ENCODE measurements at places on chromosomes 1 and 21.

DNA sequence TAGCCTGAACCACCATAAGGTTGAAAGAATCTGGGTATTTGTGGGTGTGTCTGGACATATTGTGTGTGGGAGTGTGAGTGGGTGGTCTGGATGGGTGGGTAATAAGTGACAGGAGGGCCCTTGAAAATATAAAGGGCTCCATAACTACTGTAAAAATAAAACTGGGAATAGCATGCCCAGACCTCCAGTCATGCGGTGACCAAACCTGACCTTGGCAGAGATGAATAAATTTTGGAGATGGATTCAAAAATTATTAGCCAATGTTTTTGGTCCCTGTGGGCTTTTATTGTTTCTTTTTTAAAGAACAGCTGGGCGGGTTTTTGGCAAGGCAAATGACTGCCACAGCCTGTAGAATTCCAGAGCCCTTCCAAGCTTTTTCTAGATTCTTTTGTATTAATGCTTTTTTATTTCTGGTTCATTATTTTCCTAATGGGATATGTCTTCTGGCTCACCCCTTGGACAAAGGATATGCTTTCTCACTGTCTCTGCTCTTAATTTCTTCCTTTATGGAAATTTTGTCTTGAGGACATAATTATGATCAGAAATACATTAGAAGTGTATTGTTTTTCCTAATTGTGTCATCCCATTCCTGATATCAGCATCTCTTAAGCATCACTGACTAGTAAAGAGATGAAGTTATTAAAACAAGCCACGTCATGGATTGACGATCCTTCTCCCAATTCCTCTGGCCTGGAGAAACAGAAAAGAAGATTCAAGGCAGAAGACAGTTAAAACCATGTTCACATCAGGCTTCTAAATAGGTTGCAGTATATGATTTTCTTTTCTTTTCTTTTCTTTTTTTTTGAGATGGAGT, 69.5 kb downstream of the NTMT2 start:
- no peak for DNase-seq

DNA sequence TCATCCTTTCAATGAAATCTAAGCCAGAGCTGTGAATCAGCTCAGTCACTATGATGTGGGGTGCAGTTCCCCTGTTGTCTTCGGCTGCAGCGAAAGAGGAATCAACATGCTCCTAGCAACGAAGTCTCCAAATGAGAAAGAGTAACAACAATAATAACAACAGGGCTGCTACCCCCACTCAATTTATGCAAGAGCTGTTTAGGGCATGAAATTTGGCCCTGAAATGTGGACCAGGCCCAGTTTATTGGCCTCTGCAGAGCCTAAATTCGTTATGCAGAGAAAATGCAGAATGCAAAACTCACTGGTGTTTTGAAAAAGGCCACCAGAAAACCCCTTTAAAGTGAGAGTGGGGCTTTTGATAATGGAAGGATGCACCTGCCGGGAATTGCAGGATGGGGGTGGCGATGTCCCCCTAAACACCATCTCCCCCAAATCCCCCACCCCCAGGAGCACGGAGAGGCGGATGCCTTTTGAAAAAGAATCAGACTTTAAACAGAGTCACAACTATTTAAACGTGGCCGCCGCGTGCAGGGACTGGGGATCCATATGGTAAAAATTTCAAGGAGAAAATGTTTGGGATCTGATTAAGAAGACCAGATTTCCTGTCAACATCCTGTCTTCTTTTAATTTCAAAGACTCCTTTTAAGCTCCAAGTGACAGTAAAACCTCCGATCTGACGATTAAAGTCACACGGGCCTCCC, 1.9 kb downstream of the RUNX3 start:
- DNase-seq = peak; percentile 68

- DNase-seq = no peak
Observed at GRCh38 chr1:79074975-79075374, 68.4 kb upstream of the ADGRL4 start.

DNA sequence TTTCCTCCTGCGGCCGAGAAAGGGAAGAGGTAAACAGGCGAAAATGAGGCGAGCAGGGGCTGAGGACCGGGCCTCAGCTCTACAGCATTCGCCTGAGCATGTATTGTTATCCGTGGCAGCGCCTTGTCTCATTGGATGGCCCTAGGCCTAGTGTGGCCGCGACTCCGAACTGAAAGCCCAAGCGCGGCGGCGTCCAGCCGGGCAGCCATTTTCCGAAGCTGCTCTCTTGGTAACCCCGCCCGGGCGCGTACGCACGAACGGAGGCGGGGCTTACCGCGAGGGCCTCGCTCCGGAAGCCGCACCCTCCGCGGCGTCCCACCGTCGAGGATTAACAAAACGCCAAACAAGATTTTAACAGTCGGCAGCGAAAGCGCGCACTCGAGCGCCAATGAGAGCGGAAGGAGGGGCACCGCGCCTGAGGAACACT, 797 bp upstream of the USP1 start:
- DNase-seq = no peak

GRCh38 chr1:156368889-156369684, at the start of gene RHBG:
Gene RHBG, plus strand, starts transcription at chr1:156369211. Its CDS starts 39 bp downstream, at chr1:156369250.
- DNase-seq = no peak

Data from CD4-positive, alpha-beta T cell treated with Interleukin-4 for 4 hours (primary cell).